ENCODE measurements at places on chromosomes 3 and 15.

GRCh38 chr3:72702390-72702789 is 145.9 kb downstream of the SHQ1 start:
- H3K4me1 ChIP-seq, result no peaks in the 10 kb centered on the region
- no peaks in the 10 kb centered on the region for H3K27me3 ChIP-seq
- H3K27ac ChIP-seq, result no peak overlapping the region
- no peak for DNase-seq

- no peaks in the 10 kb centered on the region for H3K27me3 ChIP-seq
- no peak for DNase-seq
- H3K36me3 ChIP-seq, result no peaks in the 10 kb centered on the region
- no peak overlapping the region for H3K27ac ChIP-seq
These were observed 9.7 kb downstream of the RBMS3 start for GRCh38 chr3:29290596-29290995.

DNA sequence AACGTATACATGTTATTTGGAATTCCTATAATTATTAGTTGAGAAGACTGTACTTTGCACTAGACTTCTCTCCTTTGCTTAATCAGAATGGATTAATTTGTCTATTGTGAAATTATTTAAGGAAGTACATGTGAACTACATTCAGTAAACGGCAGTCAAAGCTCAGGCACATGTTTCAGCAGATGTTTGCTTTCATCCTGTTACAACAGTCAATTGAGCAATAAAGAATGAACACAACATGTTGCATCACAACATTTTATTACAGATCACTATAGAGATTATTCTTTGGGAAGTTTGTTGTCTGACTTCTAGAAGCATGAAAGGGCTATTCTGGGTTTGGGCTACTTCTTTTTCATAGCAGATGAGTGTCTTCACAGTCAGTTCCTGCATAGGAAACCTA is 39.2 kb downstream of the RAB27A start:
- DNase-seq, result no peak
- H3K4me1 ChIP-seq, result no peaks in the 10 kb centered on the region
- no peaks in the 10 kb centered on the region for H3K36me3 ChIP-seq
- H3K27ac ChIP-seq, result no peak overlapping the region

DNA sequence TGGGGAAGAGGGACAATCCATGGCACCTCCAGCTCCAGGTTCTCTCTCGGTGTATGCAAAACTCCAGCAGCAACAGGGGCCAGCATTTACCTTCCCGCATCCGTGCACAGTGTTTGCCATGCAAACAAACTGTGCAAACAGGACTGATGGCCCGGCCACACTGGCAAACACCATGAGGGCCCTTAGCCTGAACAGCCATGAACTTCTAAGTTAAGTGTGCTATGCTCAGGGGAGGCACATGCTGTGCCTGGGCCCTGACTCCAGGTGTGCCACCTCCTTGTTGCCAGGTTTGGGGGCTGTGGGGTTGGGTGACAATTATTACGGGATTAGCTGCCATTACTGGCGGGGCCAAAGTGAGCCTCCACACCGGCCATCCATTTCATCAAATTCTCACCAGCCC is 57.5 kb downstream of the CACNA2D2 start:
- no peak overlapping the region for H3K27ac ChIP-seq
- H3K4me1 ChIP-seq, result no peaks in the 10 kb centered on the region
- no peak overlapping the region for H3K4me3 ChIP-seq
- no peak for DNase-seq

GRCh38 chr3:58206406-58207011 is 4.3 kb downstream of the DNASE1L3 start:
- H3K27me3 ChIP-seq, result no peaks in the 10 kb centered on the region
- DNase-seq, result no peak
- H3K27ac ChIP-seq, result no peak overlapping the region
- no peak overlapping the region for H3K4me3 ChIP-seq
- no peaks in the 10 kb centered on the region for H3K4me1 ChIP-seq

GRCh38 chr3:40971191-40972168 is 227.8 kb upstream of the CTNNB1 start:
- no peaks in the 10 kb centered on the region for H3K27me3 ChIP-seq
- no peak overlapping the region for H3K27ac ChIP-seq

- H3K4me1 ChIP-seq, result 0 out of 2 replicates have a peak, but pooled peaks cover 5% of the 10 kb centered on the region
- no peak for DNase-seq
- H3K27ac ChIP-seq, result no peak overlapping the region
- no peak overlapping the region for H3K4me3 ChIP-seq
- no peaks in the 10 kb centered on the region for H3K27me3 ChIP-seq
These were observed 757.3 kb downstream of the SI start for GRCh38 chr3:164320962-164321361.
